SHP77 (cell line): ENCODE measurements at places on chromosomes 11 and 22.

- no peak for DNase-seq
Observed at GRCh38 chr22:41285441-41285819, 557 bp downstream of the RANGAP1 start.

- no peak for DNase-seq
Observed at GRCh38 chr11:118768690-118769089, 22.3 kb downstream of the DDX6 start.

GRCh38 chr11:116687458-116688201 lies 85.2 kb downstream of the BUD13 start:
- DNase-seq: peak; percentile 37

- DNase-seq: no peak
Observed at GRCh38 chr22:45427114-45427513, 13.6 kb downstream of the RIBC2 start.

- DNase-seq: no peak
Observed at GRCh38 chr11:17743026-17743807, 8.6 kb downstream of the KCNC1 start.

GRCh38 chr11:28393348-28393747 lies 285.2 kb downstream of the METTL15 start:
- no peak for DNase-seq

- DNase-seq: peak; percentile 49
Observed at GRCh38 chr11:85941380-85941973, 86.3 kb downstream of the CCDC83 start.

DNA sequence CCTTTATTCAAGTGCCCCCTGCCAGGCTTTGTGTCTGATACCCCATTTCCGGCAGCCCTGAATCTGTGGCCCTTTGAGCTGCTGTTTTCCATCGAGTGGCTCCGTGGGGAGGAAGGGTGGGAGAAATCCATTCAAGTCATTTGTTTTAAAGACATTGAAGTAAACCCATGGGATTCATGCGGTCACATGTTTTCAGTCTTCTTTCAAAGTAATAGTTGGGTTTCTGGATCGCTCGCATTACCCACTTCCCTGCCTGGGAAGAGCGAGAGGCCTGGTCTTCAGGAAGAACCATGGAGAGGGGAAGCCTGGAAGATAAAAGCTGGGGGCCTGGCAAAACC lies 14.4 kb downstream of the DAGLA start:
- DNase-seq: no peak

GRCh38 chr22:24697621-24698082 lies 76.9 kb downstream of the PIWIL3 start:
- no peak for DNase-seq

DNA sequence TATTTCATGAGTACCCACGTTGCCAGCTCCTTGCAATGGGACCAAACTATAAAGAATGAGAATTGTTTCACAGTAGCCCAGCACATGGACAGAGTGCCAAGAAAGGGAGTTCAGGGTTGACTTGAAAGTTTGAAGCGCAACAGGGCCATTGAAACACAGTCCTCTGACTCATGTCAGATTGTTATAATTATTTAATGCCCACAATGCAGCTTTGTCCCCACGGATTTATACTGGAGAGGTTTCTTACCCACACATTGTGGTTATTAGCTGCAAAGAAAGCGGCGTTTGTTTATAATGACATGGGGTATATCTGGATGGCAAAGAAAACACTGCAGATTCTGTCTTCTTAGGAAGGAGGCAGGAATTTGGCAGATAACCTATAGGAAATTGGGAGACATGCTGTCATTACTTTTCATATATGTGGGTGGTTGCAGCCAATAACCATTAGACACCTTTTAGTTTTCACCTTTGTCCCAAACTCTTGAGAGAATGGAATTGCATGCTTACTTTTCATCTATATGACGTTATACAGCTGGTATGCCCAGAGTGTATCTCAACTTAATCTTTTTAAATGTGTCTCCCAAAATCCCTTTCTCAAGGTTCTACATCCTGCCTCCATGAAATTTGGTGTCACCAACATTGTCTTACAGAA lies 143.6 kb downstream of the TEAD1 start:
- no peak for DNase-seq

DNA sequence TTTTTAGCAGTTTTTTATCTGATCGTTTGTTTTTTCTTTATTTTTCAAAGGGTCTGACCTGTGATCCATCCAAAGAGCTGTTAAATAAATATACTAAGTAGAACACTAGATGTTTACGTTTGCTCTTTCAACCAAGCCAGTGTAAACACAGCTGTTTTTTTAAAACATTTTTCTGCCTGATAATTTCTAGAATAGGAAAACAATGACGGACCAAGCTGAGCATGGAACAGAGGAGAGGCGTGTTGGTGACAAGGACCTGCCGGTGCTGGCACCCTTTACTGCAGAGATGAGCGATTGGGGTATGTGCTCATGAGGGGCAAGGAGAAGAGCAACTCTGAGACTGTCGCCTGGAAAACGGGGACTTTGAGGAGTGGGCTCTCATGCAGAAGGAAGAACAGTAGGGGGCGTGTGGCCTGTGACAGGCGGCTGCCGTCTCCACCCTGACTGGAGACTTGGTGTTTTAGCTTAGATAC lies 28.6 kb upstream of the PANX2 start:
- DNase-seq: peak; percentile 29

DNA sequence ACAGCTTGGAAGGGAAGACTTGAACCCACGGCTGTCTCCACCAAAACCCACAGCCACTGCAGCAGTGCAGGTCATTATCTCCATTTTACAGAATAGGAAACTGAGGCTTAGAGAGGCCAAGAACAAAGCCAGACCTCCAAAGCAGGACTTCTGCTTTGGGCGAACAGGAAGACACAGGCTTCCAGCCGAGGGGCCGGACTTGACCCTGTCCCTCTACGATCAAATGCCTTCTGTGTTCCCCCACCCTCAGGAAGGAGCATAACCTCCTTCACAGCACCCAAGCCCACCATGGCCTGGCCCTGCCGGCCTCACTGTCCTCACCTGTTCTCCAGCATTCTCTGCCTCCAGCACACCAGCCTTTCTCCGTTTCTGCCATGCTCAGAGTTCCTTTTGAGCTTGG lies 15.8 kb downstream of the IGLL1 start:
- no peak for DNase-seq

DNA sequence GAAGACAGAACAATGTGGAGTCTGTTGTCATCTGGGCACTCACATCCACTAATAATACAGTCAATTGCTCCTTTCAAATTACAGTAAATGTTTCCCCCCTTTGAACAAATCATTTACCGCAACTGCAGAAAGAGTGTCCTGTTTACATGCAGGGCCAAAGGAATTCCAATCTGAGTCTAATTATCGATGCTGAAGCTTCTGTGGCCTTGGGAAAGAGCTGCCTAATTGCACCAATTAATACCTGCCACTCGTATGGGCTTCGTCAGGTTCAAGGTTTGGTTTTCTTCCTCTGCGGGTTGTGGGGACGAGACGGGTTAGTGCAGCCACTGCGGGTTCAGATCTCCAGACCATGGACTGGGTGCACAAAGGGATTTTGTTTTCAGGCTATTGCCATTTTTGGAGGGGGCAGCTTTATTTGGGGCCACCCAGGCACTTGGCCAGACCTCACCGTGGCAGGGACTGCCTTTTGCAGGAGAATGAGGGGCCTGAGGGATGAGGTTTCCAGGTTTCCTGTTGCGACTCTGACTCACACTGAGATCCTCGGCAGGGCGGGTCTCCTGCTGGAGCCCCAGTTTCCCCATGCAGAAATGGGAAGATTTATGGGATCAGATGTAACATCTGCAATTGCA lies 147.6 kb downstream of the MIAT start:
- no peak for DNase-seq

- no peak for DNase-seq
Observed at GRCh38 chr11:85810521-85810870, 445 bp downstream of the SYTL2 start.

GRCh38 chr22:26894362-26894761 lies 237.0 kb downstream of the MIAT start:
- no peak for DNase-seq

DNA sequence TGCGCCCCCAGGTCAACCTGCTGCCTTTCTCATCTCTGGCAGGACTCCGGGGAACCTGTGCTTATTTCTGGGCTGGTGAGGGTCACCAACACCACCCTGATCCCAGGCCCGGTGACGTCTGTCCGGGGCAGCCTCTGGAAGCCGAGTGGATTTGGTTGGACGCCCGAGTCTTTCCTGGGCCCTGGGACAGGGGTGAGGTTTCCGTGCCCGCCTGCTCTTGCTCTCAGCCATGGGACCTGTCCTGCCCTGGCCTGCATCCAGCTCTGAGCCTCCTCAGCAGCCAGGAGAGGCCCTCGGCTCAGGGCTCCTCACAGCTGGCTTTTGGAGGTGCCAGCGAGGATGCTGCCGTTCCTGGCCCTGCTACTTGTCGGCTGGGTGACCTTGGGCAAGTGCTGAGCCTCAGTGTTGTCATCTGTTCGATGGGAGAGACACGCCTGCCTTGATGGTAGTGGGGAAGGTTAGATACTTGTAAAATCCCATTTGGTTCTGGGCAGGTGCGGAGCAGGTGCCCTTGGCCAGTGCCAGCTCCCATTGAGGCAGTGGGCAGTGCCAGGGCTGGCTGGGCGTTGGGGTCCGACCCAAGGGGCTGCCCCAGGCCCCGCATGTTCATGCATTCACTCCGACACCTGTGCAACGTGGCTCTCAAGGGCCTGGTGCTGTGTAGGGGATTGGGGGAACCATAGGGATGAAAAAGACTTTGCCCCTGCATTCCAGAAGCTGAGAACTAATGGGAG lies 58.9 kb upstream of the THY1 start:
- no peak for DNase-seq

DNA sequence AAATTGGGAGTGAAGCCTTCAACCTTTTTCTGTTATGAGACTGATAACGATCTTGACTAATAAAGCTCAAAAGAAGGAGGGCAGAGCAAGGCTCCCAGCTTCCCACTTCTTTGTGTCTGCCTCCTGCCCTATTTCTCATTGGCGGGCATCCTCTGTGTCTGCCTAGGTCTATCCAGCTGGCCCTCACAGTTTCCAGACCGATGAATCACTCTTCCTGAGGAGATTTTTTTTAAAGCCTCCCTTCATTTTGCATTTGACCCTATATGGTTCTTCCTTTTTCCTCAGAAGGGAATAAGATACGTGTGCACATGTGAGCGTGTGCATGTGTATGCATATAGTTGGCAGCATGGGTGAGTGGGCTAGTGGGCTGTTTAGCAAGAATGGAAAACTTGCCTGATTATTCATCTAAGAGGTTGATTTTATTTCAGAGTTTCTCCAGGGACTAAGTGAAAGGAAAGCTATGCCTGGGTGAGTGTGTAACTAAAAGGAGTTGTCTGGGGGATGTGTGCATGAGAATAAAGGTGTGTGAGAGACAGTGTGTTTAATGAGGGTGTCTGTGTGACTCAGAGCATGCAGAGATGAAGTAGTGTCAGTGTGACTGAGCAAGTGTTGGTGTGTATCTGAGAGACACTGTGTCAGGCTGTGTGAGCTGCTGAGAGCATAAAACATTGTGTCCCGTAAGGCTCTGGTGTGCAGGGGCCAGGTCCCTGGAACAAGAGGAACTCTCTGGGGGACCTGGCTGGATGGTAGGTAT lies 12.2 kb downstream of the PHLDB1 start:
- no peak for DNase-seq

GRCh38 chr22:46019351-46019750 lies 42.4 kb upstream of the WNT7B start:
- DNase-seq: no peak

DNA sequence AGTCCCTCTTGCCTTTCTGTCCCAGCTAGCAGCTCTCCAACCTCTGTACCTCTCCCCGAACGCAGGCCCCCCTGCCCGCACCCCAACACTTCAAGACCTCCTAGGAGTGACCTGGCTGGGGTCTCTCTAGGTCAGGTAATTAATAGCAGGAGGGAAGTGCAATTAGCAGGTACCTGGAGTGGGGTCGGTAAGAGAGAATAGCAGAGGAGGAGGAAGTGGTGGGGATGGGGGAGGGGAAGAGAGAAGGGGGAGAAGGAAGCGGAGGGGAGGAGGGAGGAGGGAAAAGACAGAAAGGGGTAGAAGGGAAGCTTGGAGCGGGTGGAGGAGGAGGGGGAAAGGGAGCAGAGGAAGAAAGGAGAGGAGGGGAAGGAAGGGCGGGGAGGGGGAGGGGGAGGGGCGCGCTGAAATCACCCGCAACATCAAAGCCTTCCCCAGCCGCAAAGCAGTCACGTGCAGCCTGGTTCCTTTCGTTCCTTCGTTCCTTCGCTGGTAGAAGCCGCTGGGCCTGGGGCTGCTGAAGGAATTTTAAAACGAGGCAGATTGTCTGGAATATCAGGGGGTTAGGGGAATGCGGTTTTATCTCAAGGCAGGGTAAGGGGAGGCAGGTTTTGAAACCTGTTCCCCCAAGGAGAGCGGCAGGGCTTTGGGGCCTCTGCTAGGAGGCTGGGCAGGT lies 29.3 kb upstream of the TCF20 start:
- DNase-seq: no peak

- DNase-seq: no peak
Observed at GRCh38 chr11:33272338-33273107, 15.3 kb downstream of the HIPK3 start.

- DNase-seq: no peak
Observed at GRCh38 chr11:32436751-32437494, 1.6 kb upstream of the WT1 start.

GRCh38 chr11:68966894-68967780 lies 13.6 kb downstream of the MRGPRD start:
- no peak for DNase-seq

GRCh38 chr11:72741849-72742512 lies 10.2 kb downstream of the ARAP1 start:
- DNase-seq: no peak

GRCh38 chr11:126592496-126593410 lies 237.3 kb downstream of the ST3GAL4 start:
- DNase-seq: no peak

- no peak for DNase-seq
Observed at GRCh38 chr11:86588566-86589090, 83.8 kb downstream of the ME3 start.

- DNase-seq: no peak
Observed at GRCh38 chr11:687751-688150, 7.3 kb downstream of the DEAF1 start.

DNA sequence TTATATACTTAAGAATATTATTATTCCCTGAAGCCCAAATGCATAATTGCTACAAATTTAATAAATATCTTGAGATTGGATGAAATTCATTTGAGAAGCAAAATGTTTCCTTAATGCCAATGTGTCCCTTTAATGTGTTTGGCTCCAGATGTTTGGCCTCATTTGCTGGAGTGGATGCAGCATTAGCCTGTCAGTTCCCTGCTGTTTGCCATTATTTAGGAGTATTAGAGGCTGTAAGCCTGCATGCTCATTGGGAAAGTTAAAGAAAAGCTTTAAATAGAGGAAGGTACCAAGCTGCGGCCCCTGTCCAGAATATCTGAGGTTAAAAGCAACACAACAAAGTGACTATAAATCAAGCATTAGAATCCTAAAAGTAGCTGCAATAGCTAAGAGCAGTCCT lies 54.8 kb upstream of the PITPNB start:
- DNase-seq: no peak
